ENCODE measurements at places on chromosomes 3 and 15. TPM values are rescaled to one million over a fixed set of nuclear protein-coding genes. Genes with fewer than 3 reads are reported as not detected.
A peak's percentile ranks its signal among the peaks of the same experiment; 100 is the strongest.

The GRAMD2A gene
- 5.4 TPM for total RNA-seq

DNA sequence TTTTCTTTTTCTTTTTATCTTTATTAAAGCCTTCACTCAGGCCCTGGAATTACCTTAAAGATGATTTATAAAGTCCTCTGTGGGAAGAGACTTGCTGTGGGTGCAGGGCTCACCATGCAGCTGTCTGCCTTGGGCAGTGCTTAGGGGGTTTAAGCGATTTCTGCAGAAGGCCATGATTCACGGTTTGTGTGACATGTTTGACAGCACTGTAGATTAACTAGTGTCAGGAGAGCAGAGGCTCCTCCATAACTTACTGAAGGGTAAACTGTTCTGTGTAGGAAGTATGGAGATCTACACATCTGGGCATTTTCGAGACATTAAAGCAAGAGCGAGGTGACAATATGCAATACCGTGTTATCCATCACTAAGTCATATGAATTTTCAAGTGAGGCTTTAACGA lies 137.7 kb downstream of the LRIG1 start:
- no peak overlapping the region for H3K4me3 ChIP-seq
- H3K36me3 ChIP-seq, result no peaks in the 10 kb centered on the region
- no peaks in the 10 kb centered on the region for H3K4me1 ChIP-seq
- DNase-seq, result no peak
- H3K27me3 ChIP-seq, result no peaks in the 10 kb centered on the region

GRCh38 chr3:133472242-133472641 lies 72.4 kb downstream of the BFSP2 start:
- no peaks in the 10 kb centered on the region for H3K4me1 ChIP-seq
- H3K27me3 ChIP-seq, result no peaks in the 10 kb centered on the region
- no peak overlapping the region for H3K4me3 ChIP-seq
- H3K27ac ChIP-seq, result no peak overlapping the region

GRCh38 chr3:2468816-2469215 lies 370.1 kb downstream of the CNTN4 start:
- no peaks in the 10 kb centered on the region for H3K36me3 ChIP-seq
- no peak overlapping the region for H3K4me3 ChIP-seq
- no peaks in the 10 kb centered on the region for H3K4me1 ChIP-seq

- DNase-seq, result no peak
- no peaks in the 10 kb centered on the region for H3K4me1 ChIP-seq
- no peaks in the 10 kb centered on the region for H3K36me3 ChIP-seq
- no peak overlapping the region for H3K27ac ChIP-seq
- H3K4me3 ChIP-seq, result no peak overlapping the region
Observed at GRCh38 chr3:156445117-156446090, 109.5 kb downstream of the SSR3 start.

The HGD gene
- 72.0 TPM for total RNA-seq

The NR2F2 gene
- 191 TPM for total RNA-seq

- no peak overlapping the region for H3K4me3 ChIP-seq
- peaks cover 19% of the 10 kb centered on the region for H3K36me3 ChIP-seq
Observed at GRCh38 chr15:63612300-63612699, 15.1 kb downstream of the FBXL22 start.

- no peaks in the 10 kb centered on the region for H3K4me1 ChIP-seq
- H3K27me3 ChIP-seq, result no peaks in the 10 kb centered on the region
- no peak overlapping the region for H3K4me3 ChIP-seq
- no peak for DNase-seq
- H3K36me3 ChIP-seq, result no peaks in the 10 kb centered on the region
Observed at GRCh38 chr15:98124581-98124980, 164.1 kb downstream of the ARRDC4 start.

GRCh38 chr3:184332370-184333090 lies 4.9 kb upstream of the FAM131A start:
- no peak for DNase-seq
- H3K27ac ChIP-seq, result no peak overlapping the region
- no peak overlapping the region for H3K4me3 ChIP-seq
- peaks cover 48% of the 10 kb centered on the region for H3K36me3 ChIP-seq

The CFAP100 gene
- total RNA-seq, result not detected

- H3K4me1 ChIP-seq, result no peaks in the 10 kb centered on the region
- H3K27me3 ChIP-seq, result no peaks in the 10 kb centered on the region
Observed at GRCh38 chr3:4597208-4597985, 104.2 kb downstream of the ITPR1 start.

DNA sequence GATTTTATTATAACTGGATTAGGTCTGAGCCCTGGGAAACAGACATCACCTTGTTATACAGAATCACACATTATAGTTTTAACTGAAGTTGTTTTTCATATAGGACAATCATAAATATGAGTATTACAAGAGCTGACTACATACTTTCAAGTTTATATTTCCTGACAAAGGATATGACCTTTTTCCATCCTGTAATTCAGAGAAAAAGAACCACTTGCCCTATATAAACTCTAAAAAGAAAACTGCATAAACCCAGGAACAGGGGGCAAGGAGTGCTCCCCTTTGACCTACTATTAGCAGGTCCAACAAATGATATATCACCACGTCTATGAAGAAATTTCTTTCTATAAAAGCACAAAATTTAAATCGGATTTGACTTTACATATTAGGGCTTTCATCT lies 20.9 kb downstream of the B3GALNT1 start:
- peaks cover 19% of the 10 kb centered on the region for H3K36me3 ChIP-seq
- no peaks in the 10 kb centered on the region for H3K27me3 ChIP-seq
- no peak overlapping the region for H3K27ac ChIP-seq
- DNase-seq, result no peak

DNA sequence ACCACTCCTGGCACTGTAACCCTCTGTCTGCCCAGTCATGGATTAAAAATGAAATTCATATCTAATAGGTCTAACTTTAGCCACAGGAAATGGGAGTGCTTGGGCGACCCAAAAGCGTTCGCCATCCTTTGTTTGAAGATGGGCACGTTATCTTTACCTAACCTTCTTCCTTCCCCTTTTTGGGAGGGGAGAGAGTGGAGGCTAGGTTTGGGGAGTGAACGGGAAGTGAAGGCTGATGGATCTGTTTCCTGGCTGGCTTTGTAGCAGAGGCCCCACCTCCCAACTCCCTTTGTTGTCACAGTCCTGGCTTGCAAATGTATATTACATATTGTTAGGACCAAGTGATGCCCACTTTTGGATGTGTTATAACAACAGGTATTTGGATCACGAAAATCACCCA lies 98.1 kb upstream of the ARHGEF3 start:
- H3K4me1 ChIP-seq, result no peaks in the 10 kb centered on the region
- H3K4me3 ChIP-seq, result no peak overlapping the region
- no peaks in the 10 kb centered on the region for H3K36me3 ChIP-seq

The PLA2G4E gene
- not detected for total RNA-seq

GRCh38 chr15:93126148-93126547 lies 37.1 kb upstream of the RGMA start:
- DNase-seq, result no peak
- H3K36me3 ChIP-seq, result no peaks in the 10 kb centered on the region
- H3K27ac ChIP-seq, result no peak overlapping the region
- H3K27me3 ChIP-seq, result no peaks in the 10 kb centered on the region
- H3K4me3 ChIP-seq, result no peak overlapping the region

The PFKFB4 gene
- 4.6 TPM for total RNA-seq

The ANKRD63 gene
- not detected for total RNA-seq

DNA sequence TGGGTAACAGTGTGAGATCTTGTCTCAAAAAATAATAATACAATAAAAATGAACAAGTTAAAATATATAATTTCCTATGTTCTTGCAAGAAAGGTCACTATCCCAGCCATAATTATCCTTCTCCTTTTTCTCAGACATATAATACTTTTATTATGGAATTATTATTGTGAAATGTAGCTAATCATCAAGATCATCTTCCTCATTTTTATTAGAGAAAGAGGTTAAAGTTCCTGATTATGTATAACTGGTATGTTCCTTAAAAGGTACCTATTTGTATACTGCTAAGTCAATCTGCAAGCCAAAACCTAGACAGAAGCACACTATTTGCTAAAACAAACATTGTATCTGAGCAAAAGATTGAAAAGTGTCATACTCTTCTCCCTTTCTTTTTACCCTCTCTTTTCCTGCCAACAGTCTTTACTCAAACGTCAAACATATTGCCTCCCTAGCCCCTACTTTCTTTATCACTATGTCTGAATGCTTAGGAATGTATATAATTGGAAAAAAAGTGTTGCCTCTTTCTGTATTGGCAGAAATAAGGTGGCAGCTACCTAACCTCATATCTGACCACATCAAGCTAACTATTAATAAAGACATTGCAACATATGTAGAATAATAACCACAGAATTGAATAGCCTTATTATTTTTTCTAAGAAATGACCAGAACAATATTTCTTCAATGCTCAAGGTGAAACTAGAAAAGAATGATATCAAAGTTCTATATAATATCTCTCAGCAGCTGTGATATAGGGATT lies 18.5 kb downstream of the SEC11A start:
- no peak overlapping the region for H3K4me3 ChIP-seq
- no peaks in the 10 kb centered on the region for H3K36me3 ChIP-seq
- no peak overlapping the region for H3K27ac ChIP-seq
- no peaks in the 10 kb centered on the region for H3K4me1 ChIP-seq
- H3K27me3 ChIP-seq, result no peaks in the 10 kb centered on the region

DNA sequence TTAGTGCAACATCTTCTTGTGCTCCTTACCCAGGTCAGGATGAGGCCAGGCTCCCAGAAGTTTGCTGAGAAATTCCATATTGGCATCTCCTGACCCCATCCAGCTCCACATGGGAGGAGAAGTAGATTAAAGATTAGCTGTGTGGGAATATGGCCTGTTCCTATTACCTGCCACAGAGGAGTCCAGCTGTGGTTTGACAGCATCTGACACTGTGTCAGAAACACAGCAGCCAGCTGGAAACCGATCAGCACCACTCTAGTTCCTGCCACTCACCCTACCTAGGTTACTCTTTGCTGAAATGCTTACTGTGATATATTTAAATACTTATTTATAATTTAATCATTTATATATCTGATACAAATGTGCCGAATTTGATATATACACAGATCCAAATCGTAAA lies 260.3 kb downstream of the FEZF2 start:
- no peaks in the 10 kb centered on the region for H3K4me1 ChIP-seq
- H3K36me3 ChIP-seq, result no peaks in the 10 kb centered on the region
- no peak for DNase-seq
- H3K27me3 ChIP-seq, result no peaks in the 10 kb centered on the region
- H3K4me3 ChIP-seq, result no peak overlapping the region

DNA sequence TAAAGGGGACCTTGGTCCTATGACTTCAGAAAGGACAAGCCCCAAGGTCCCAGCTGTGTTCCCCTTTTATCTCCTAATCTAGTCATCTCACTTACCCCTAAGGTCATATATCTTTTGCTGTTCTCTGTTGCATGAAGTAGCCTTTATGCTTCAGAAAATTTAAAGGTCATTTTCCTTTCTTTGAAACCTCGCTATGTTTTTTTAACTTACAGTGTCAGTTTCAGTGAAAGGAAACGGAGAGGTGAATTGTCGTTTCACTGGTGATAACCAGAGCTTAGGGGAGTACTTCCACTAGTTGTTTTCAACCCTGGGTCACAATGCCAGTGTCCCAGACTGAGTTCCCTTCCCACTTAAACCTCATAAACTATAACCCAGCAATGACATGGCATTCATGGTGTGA lies 357.4 kb downstream of the GAP43 start:
- DNase-seq, result peak; percentile 16
- H3K4me3 ChIP-seq, result no peak overlapping the region
- H3K36me3 ChIP-seq, result no peaks in the 10 kb centered on the region
- H3K4me1 ChIP-seq, result no peaks in the 10 kb centered on the region

- H3K27ac ChIP-seq, result no peak overlapping the region
- H3K4me3 ChIP-seq, result no peak overlapping the region
- no peaks in the 10 kb centered on the region for H3K27me3 ChIP-seq
- H3K36me3 ChIP-seq, result no peaks in the 10 kb centered on the region
- H3K4me1 ChIP-seq, result no peaks in the 10 kb centered on the region
Observed at GRCh38 chr3:57436195-57436761, 107.9 kb downstream of the DNAH12 start.

DNA sequence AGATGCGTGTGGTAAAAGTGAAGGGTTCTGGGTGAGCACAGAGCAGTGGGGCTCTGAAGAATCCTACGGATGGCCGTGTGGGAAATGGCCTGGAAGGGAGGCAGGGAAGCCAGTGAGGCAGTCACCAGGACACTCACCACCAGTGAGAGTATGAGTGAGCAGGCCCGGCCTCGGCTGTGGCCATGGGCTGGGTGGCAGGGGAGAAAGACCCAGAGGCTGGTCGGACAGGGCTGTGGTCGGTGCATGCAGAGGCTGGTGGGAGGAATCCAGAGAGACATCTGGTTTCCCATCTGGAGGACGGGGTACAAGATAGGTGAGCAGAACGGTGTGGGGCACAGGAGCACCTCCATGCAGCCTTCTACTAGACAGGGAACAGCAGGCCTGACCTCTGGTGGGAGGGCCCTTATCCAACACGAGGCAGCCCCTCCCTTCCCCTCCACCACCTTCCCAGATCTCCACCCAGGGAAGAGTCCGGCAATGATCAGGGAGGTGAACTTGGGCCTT lies 10.1 kb downstream of the PCSK6 start:
- H3K27me3 ChIP-seq, result no peaks in the 10 kb centered on the region
- no peak overlapping the region for H3K27ac ChIP-seq
- no peaks in the 10 kb centered on the region for H3K36me3 ChIP-seq
- H3K4me3 ChIP-seq, result no peak overlapping the region
- DNase-seq, result no peak
- no peaks in the 10 kb centered on the region for H3K4me1 ChIP-seq

GRCh38 chr3:14295801-14296200 lies 106.6 kb upstream of the SLC6A6 start:
- no peaks in the 10 kb centered on the region for H3K27me3 ChIP-seq
- no peaks in the 10 kb centered on the region for H3K36me3 ChIP-seq
- no peaks in the 10 kb centered on the region for H3K4me1 ChIP-seq

- H3K27ac ChIP-seq, result no peak overlapping the region
- H3K27me3 ChIP-seq, result no peaks in the 10 kb centered on the region
- H3K4me3 ChIP-seq, result no peak overlapping the region
- H3K36me3 ChIP-seq, result no peaks in the 10 kb centered on the region
Observed at GRCh38 chr3:113287803-113288648, 76.7 kb downstream of the BOC start.

The CACNA2D2 gene
- total RNA-seq, result 3.6 TPM

The P2RY1 gene
- 2.2 TPM for total RNA-seq

GRCh38 chr3:55309336-55309735 lies 177.8 kb downstream of the WNT5A start:
- no peak for DNase-seq
- H3K4me3 ChIP-seq, result no peak overlapping the region
- H3K27me3 ChIP-seq, result no peaks in the 10 kb centered on the region
- H3K27ac ChIP-seq, result no peak overlapping the region

The COX5A gene
- total RNA-seq, result 150 TPM
